ENCODE measurements at places on chromosomes 4 and X.

- no peak for DNase-seq
These were observed 12.7 kb downstream of the STEEP1 start for GRCh38 chrX:119552508-119552907.

GRCh38 chr4:30760551-30760950 lies 40.4 kb downstream of the PCDH7 start:
- no peak for DNase-seq

- DNase-seq = no peak
These were observed 204.9 kb downstream of the GBA3 start for GRCh38 chr4:22897520-22898108.

DNA sequence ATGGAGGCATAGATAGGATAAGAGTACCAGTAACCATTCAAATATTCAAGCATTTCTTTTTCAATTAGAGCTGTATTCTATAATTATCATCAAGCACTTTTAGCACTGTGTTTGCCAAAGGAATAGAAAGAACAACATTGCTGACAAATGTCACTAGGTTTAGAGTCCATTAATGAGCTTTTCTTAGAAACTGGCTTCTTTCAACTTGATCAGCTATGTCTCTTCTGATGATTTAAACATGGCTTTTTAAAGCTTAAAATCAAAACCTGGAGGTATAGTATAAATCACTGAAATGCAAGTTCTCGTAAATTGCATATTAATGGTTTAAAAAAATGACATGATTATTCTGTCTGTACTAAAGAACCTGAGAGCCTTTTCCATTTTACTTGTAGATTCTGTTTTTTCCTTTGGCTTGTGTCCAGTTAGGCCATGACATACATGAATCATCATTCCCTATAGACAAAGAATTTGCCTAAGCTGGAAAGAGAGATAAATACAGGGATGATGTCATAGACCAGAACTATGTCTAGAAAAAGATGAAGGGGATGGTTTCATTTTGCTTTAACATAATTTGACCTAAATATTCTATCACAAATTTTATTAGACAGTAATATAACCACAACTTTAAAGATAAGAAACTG lies 340.1 kb upstream of the CTSO start:
- no peak for DNase-seq

DNA sequence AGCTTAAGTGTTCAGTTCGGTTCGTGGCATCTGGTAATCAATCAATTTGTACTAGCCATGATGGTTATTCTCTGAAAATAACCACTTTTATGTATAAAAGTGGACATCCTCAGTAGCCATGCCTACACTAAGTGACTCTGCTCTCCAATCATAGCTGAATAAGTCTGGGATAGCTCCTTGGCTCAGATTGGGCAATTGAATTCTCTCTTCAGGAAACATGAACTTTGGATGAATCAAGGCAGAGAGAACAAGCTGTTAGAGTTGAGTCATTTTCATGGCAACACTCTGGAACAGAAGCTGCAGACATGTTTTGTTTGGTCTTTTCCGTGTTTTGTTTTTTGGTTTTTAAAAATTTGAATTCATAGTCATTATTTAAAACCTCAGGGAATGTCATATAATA lies 66.8 kb upstream of the TMEM164 start:
- no peak for DNase-seq

GRCh38 chr4:17117746-17118145 lies 219.3 kb upstream of the LDB2 start:
- DNase-seq = no peak

- no peak for DNase-seq
These were observed 50.6 kb upstream of the TENM3 start for GRCh38 chr4:182192511-182193181.

DNA sequence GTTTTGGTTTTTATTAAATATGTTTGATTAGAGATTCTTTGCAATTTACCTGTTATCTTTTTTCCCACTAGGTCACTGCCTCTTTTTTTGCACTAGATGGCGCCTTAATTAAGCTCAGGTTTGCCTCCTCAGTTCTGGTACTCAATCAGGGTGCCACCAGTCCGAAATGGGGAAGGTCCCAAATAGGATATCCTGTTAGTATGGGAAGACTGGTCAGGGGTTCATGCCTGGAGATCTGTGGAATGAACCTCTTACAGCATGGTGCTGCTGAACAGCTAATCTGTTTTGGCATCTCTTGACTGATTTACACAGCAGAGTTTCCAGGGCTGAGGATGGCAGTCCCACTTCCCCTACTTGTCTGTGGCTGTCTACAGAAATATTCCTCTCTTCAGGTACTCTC lies 24.2 kb upstream of the VSIG1 start:
- DNase-seq = no peak

DNA sequence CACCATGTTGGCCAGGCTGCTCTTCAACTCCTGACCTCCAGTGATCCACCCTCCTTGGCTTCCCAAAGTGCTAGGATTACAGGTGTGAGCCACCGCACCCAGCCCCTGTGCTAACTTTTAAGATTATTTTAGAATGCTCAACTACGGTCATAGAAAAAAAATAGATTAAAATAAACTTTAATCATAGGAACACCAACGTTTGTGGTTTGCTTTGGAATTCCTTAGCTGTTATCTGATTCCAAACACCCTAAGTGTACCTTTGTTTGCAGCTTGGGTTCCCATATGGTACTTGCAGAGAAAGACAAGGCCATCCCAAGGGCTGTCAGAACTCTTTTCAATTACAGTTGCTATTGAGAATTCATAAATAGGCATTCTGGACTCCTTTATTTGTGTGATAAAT lies 90.1 kb upstream of the EFHC2 start:
- no peak for DNase-seq

- no peak for DNase-seq
These were observed 43.3 kb downstream of the NCAPG start for GRCh38 chr4:17854036-17854435.

- no peak for DNase-seq
These were observed 504.9 kb downstream of the RAPGEF2 start for GRCh38 chr4:159607809-159608208.

GRCh38 chr4:26746802-26747213 lies 113.8 kb upstream of the STIM2 start:
- DNase-seq = no peak

Data from activated naive CD4-positive, alpha-beta T cell (primary cell).